ENCODE measurements at places on chromosomes 3 and 15.
A peak's percentile ranks its signal among the peaks of the same experiment; 100 is the strongest.

DNA sequence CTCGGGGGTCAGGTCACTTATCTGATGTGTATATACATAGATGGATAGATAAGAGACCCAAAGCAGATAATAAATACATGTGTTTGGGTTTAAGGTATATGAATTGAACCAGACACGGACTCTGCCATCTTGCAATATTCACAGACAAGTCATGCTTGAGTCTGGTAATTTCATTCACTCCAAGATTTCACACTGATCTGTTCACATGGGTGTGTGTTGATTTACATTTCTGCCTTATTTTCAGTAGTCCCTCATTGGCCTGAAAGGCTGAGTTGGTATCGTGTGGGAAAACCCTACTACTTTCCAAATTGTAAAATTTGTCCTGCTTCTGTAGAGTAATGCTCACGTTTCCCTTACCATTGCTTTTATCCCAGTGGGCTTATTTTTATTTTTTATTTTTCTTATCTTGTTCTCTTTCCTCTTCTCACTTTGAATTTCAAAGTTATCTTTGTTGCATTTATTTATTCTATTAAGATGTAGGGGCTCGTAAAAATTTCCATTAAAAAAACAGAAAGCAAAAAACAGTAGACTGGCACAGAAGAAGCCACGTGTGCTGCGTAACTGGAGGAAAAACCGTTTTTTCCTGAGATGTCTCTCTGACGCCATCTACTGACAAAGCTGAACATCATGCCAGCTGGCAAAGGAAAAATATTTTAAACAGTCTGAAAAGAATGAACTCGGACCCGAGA, 10.8 kb upstream of the MFSD1 start:
- peak; percentile 88 for DNase-seq

GRCh38 chr3:25412269-25412668, 15.8 kb upstream of the RARB start:
- DNase-seq: peak; percentile 59

DNA sequence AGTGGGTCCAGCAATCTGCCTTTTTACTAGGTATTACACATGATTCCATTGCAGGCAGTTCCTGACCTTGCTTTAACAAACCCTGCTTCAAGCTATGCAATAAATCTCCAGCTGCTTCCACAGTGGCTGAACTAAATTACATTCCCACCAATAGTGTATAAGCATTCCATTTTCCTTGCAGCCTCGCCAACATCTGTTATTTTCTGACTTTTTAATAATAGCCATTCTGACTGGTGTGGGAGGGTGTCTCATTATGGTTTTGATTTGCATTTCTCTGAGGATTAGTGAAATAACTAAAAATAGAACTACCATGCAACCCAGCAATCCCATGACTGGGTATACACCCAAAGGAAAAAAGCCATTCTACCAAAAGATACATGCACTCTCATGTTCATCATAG, 36.4 kb upstream of the DNAJC13 start:
- peak; percentile 29 for DNase-seq

DNA sequence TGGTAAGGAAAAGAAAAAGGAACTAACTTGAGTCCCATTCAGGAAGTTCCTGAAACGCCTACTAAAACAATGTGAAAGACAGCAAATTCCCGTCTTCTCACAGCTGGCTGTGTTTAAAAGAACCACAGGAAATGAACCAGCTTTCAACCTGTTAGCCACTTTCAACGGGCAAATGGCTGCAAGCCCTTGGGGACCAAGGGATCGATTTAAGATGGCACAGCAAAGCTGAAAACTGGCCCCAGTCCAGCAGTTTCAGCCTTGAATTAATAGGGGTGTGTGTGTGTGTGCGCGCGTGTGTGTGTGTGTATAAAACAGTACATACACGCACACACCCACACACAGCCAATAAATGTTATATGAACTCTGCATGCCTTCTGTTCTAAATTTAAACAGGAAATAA, 168.7 kb upstream of the TMCO5A start:
- peak; percentile 5 for DNase-seq

GRCh38 chr3:7305561-7305960, 444.6 kb downstream of the GRM7 start:
- no peak for DNase-seq

DNA sequence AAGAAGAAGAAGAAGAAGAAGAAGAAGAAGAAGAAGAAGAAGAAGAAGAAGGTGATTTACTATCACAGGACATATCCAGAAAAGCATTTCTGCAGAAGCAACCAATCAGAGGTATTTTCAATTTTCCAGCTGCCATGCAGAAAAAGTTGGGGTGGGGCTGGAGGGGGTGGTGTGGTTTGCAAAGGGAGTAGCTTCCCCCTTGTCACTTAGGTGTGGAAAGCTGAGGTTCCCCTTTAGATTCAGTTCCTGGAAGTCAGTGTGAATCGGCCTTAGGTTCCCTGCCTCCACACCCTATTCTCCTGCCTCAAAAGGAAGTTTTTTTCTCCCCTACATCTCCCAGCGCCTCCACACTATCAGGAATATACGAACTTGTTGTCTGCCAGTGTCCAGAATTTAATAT, 276.7 kb upstream of the ARRDC4 start:
- DNase-seq: no peak

DNA sequence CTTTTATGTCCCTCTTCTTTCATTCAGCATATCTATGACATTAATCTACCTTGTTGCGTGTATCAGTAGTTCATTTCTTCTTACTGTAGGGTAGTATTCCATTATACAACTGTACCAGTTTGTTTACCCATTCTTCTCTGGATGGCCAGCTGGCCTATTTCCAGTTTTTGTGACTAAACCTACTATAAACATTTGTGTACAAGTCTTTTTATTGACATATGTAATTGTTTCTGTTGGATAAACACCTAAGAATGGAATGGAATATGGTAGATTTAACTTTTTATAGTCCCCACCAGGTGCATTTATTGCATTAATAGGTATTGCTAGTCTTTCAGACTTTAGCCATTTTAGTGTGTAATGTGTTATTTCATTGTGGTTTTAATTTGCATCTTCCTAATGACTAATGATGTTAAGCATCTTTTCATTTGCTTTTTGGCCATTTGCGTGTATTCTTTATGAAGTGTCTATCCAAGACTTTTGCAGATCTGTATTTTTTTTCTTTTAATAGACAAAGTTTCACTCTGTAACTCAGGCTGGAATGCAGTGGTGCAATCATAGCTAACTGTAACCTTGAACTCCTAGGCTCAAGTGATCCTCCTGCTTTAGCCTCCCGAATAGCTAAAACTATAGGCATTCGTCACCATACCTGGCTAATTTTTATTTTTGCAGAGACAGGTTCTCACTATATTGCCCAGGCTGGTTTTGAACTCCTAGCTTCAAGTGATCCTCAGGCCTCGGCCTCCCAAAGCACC, 41.9 kb upstream of the XRN1 start:
- peak; percentile 15 for DNase-seq

GRCh38 chr3:58731673-58732072, 65.1 kb upstream of the FAM3D start:
- DNase-seq: no peak

GRCh38 chr3:66406163-66406562, 94.7 kb downstream of the LRIG1 start:
- no peak for DNase-seq

GRCh38 chr3:195196266-195196665, 74.7 kb downstream of the XXYLT1 start:
- peak; percentile 49 for DNase-seq

- no peak for DNase-seq
Observed at GRCh38 chr3:146899171-146899570, 294.0 kb upstream of the PLSCR5 start.

GRCh38 chr15:35912196-35912595, 366.2 kb upstream of the DPH6 start:
- DNase-seq: peak; percentile 11

GRCh38 chr3:71514621-71515020, 68.9 kb downstream of the FOXP1 start:
- peak; percentile 85 for DNase-seq

DNA sequence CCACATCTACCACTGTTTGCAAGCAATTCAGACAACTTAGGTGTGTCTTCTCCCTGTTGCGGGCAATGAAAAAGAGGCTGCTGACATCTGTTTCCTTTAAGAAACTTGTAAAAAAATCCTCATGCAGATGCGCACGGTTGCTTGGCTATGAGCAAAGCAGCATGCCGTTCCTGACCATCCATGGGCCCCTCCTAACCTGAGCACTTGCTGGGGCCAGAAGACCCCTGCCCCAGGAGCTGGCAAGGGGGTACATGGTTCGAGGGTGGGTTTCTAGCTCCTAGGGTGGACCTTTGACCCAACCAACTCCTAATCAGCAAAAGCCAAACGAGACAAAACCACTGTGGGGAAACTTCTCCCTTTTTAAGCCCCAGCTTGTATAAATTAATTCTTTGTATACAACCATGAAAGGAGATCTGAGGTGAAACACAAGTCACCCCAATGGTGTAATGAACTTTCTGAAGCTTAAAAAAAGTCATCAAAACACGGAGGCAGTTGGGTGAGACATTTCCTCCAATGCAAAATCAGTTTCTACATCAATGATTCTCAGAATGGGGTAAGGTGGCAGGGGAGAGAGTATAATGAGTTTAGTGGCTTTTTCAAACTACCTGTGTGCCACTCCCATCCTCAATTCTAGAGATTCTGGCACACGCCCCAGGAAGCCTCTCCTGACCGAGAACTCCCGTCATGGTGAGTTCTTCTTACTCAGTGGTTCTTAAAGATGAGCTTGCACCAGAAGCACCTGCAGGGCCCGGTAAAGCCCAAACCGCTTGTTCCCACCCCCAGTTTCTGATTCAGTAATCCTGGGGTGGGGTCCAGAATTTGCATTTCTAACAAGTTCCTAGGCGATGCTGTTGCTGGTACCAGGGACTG, 44.1 kb downstream of the CPN2 start:
- DNase-seq: no peak

GRCh38 chr15:72342385-72342784, 22.4 kb upstream of the CELF6 start:
- peak; percentile 4 for DNase-seq

DNA sequence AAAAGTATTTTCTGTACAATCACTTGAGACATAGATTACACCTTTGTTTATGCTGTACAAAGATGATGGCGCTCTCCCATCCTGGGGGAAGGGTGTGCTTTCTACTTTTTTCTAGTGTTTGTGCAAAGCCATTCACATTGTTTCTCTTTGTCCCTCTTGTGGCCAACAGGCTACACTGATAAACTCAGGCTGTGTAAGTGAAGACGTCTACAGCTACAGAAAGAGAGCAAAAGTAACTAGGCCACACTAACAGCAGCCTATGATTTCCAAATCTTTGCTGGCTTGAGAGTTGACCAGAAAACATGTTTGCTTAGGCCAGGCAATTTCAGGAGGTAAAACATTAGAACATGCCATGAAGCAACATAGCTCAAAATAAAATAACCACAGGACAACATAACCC, 75.1 kb downstream of the FOXB1 start:
- no peak for DNase-seq

- DNase-seq: no peak
Observed at GRCh38 chr15:70280781-70281180, 183.1 kb upstream of the TLE3 start.

GRCh38 chr3:3065876-3066275, 44.3 kb downstream of the IL5RA start:
- DNase-seq: peak; percentile 69

DNA sequence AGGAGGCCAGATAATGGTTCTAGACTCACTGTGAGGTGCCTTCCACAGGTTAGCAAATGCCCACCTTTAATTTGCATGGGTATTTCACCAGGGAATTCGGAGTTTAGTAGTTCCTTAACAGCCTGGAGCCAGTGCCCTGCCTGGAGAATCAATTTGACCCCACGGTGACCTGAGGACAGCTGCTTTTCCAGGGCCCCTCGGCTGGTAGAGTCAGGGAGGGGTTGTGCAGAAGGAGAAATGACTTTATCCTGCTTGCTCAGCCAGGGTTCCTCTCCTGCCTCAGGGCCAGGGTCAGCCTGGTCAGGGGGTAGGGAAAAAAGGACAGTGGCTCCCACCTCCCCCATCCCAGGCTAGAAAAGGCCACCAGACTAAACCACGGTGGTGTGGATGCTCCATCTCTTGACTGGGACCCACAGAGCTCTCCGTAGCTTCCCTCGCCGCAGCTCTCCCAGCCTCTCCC, 12.0 kb downstream of the DLL4 start:
- no peak for DNase-seq

GRCh38 chr3:138945709-138946662, 951 bp downstream of the FOXL2 start:
- DNase-seq: no peak

GRCh38 chr3:17730318-17730967, 12.0 kb downstream of the TBC1D5 start:
- DNase-seq: peak; percentile 77

DNA sequence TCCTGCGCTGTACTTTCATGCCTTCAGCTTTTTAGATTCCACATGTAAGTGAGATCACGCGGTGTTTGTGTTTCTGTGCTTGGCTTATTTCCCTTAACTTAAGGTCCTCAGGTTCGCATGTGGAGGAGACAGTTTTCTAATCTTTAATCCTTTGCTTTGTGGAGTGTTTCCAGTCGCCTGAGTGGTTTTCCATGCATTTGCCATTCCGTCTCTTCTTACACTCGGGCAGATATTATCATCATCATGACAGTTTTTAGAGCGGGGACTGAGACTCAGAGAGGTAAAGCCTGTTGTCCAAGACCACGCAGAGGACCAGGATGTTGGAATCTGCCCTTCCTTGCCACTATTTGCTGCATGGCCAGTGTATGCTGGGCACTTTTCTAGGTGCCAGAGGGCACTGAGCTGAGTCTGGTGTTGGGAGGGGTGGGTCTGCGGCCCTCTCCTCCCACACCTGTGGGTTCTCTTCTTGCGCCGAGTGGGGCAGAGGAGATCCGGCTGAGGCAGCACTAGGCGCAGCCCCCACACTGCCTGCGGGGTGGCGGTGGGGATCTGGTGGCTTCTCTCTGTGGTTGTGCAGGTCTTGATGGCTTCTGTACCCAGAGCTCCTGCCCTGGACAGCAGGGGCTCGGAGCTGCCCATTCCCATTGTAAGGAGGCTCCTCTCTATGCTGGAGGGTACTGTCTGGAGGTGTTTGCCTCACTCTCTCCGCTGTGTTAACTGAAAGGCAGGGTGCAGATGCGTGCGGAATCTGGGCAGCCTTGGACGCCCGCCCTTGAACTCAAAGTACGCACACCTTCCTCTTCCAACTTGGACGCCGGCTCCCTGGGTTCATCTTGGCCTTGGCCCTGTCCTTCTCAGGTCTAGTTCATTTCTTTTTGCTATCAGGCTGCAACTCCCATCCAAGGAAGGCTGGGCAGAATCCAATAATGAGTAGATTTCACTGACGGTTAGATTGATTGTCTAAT, 156.0 kb upstream of the RGMA start:
- no peak for DNase-seq

- no peak for DNase-seq
Observed at GRCh38 chr15:95981209-95981608, 349.3 kb upstream of the NR2F2 start.

- no peak for DNase-seq
Observed at GRCh38 chr3:12630292-12630691, 33.6 kb downstream of the RAF1 start.

Measured in fibroblast of lung (primary cell).